Hematopoietic multipotent progenitor cell treated with erythropoietin and hydrocortisone succinate and interleukin-3 and kit ligand, for 6 days (in vitro differentiated cells): ENCODE measurements at places on chromosomes 11 and 22.

- DNase-seq: no peak
These were observed 17.5 kb downstream of the JAM3 start for GRCh38 chr11:134086376-134086775.

- no peak for DNase-seq
These were observed 2.3 kb upstream of the PNPLA2 start for GRCh38 chr11:816433-816779.

- DNase-seq: no peak
These were observed 153.9 kb upstream of the MPPED2 start for GRCh38 chr11:30740091-30740490.

GRCh38 chr11:129364143-129364654, 11.4 kb upstream of the BARX2 start:
- peak; percentile 87 for DNase-seq

- no peak for DNase-seq
These were observed 7.7 kb downstream of the FZD4 start for GRCh38 chr11:86947541-86947940.

DNA sequence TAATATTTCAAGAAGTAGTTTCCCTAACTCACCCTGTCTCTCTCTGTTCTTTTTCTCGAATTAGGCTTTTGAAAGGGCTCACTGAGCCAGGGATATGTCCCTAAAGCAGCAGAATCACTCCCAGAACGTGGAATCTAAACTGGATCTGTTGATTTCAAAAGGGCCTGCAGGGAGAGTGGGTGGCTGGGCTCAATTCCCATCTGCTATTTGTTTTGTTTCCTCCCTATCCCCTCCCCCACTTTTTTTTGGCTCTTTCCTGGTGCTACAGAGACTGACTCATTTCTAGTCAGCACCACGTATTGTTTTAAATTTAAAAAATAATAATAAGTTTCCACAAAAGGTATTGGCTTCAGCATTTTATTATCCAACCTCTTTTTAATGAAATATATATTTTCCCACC, 961.5 kb downstream of the FAM181B start:
- no peak for DNase-seq

GRCh38 chr11:46431211-46431610, 39.6 kb upstream of the CHRM4 start:
- no peak for DNase-seq

- DNase-seq: peak; percentile 74
These were observed 369 bp downstream of the DGCR8 start for GRCh38 chr22:20080445-20080775.

- DNase-seq: no peak
These were observed 93.0 kb downstream of the SLC1A2 start for GRCh38 chr11:35326266-35326879.

GRCh38 chr22:45684752-45685574, 13.3 kb downstream of the ATXN10 start:
- DNase-seq: no peak

- peak; percentile 82 for DNase-seq
These were observed 57.7 kb downstream of the BMAL1 start for GRCh38 chr11:13335319-13335718.

GRCh38 chr11:86072211-86072610, 3.3 kb upstream of the PICALM start:
- no peak for DNase-seq

GRCh38 chr11:75597636-75598035, 35.6 kb downstream of the SERPINH1 start:
- DNase-seq: peak; percentile 79

GRCh38 chr11:12890476-12890875, 118.6 kb upstream of the RASSF10 start:
- DNase-seq: no peak

- DNase-seq: no peak
These were observed 105.4 kb upstream of the PITPNB start for GRCh38 chr22:28024422-28024888.

DNA sequence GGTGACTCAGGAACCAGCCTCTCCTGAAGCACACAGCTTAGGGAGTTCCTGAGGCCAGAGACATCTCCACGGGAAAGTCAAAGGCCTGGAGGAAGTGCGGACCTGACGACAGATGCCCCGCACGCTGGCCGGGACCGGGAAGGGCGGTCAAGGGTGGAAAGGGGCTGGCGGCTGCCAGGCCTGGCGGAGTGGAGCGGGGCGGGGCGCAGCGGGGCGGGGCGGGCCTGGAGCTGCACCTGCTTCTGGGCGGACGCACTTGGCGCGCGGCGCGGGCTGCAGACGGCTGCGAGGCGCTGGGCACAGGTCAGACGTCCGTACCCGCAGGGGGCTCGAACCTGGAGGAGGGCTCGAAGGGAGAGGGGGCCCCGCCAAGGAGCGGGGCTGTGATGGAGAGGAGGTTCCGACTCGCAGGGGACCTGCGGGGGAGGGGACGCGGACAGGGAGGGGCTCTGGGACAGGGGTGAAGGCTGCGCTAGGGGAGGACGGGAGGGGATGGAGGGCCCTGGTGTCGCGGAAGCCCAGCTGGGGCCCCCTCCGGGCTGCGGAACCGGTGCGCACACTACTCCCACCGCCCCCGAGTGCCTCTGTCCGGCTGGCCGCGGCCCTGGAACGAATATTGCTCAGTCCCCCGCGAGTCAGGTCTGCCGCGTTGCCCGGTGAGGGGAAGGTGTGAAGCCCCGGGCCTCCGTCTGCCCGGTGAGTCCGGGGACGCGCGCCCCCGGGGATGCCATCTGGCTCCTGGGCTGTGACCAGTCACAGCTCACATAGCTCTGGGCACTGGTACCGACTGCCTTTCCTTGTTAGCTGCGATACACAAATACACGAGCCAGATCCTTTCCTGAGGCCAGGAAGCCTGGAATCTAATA, at the start of gene TMEM45B:
Gene TMEM45B (plus strand): TSS at position 253 of the 866 bp plus-strand sequence. CDS start 36,635 bp downstream, outside the sequence.
- DNase-seq: no peak

DNA sequence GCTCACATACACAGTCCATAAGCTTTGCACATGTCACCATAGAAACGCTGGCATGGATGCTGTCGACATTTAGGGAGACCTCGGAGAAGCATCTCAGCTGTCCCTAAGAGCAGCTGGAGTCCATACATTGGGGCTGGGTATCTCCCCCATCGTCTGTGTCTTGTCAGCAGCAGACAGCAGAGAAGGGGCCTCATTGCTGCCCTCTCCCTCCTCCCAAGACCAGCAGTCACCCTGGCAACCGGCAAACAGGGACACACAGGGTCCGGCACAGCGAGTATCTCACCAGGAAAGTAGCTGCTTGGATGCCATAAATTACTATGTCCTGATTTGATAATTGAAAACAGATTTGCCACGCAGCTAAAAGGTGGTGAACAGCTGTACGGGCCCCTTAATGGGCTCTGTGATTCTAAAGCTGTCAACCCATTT, 84.4 kb downstream of the CD44 start:
- DNase-seq: no peak

- DNase-seq: no peak
These were observed 80.1 kb downstream of the LDLRAD3 start for GRCh38 chr11:36023922-36024321.

- no peak for DNase-seq
These were observed 1.4 kb upstream of the SYVN1 start for GRCh38 chr11:65135633-65136145.

- DNase-seq: no peak
These were observed 744.7 kb downstream of the KCNA4 start for GRCh38 chr11:29272019-29272654.

GRCh38 chr22:29022101-29022817, 39.4 kb downstream of the C22orf31 start:
- no peak for DNase-seq

DNA sequence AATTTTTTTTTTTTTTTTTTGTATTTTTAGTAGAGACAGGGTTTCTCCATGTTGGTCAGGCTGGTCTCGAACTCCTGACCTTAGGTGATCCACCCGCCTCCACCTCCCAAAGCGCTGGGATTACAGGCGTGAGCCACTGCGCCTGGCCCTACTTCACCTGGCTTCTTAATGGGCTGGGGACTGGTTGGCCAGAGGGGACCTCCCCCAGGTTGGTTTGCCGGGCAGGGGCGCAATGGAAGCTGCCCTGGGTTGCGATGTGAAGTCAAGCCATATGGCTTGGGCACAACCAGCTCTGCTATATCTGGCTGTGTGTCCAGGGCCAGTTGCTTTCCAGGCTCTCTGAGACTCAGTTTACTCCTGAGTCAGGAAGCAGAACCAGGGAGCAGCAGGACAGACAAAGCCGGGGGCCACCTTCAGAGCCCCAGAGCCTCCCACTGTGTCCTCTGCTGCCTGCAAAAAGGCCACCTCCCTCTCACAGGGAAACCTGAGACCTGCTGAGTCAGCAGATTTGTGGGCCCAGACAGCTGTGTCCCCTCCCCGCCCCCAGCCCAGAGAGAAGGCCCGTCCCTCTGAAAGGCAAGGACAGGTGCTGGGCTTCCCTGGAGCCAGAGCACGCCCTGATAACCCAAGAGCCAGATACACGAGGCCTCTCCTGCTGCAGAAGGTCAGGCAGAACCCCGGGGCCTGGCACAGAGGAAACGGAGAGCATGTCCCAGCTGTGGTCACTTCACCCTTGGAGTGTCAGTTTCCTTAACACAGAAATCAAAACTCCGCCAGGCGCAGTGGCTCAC, 29.2 kb upstream of the DAGLA start:
- DNase-seq: no peak

- peak; percentile 29 for DNase-seq
These were observed 687.9 kb downstream of the NTM start for GRCh38 chr11:132058211-132058772.
